Glomerular endothelial cell (primary cell): ENCODE measurements at places on chromosomes 13 and 19. TPM values are rescaled to one million over a fixed set of nuclear protein-coding genes. Genes with fewer than 3 reads are reported as not detected.

PEG3 gene
- total RNA-seq = 0.34 and 0.93 TPM in 2 replicates

CEACAM20 gene
- not detected in 2 replicates for total RNA-seq

B9D2 gene
- 7.6 and 8.2 TPM in 2 replicates for total RNA-seq

IL11 gene
- 3.1 and 6.8 TPM in 2 replicates for total RNA-seq

KLK12 gene
- total RNA-seq = not detected in 2 replicates

ERICH4 gene
- not detected in 2 replicates for total RNA-seq

LHB gene
- total RNA-seq = 0.76 TPM in 1 of 2 replicates, not detected in the other

TEKTIP1 gene
- not detected in 2 replicates for total RNA-seq
